ENCODE measurements at places on chromosomes 4 and X. TPM values are rescaled to one million over a fixed set of nuclear protein-coding genes. Genes with fewer than 3 reads are reported as not detected.

DNA sequence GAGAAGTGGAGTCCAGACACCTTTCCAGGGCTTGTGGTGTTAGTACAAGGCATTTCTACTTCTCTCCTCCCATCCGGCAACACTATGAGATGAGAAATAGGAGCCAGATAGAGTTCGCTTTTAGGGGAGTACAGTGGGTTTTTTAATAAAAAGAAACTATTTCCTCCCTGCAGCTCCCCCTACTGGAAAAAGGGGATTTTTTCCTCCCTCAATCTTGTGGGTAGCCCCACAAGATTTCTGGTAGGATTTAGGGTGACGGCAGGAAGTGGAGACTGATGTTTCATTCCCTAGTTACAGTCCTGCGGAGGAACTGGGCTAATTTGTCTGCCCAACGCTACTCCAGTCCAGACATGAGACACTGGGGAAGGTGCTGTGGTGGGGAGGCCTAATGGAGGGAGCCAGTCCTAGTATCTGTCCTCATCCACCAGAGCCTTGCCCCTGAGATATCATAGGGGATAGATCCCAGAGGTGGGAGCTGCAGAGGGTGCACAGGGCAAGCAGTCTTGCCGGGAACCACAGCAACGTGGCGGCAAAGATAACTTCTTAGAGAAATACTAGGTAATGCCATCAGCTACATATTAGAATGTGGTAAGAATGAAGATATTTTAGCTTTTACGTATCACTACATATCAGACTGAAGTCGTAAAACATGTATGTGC lies 45.5 kb upstream of the PRKG2 start:
- no peak for DNase-seq

DNA sequence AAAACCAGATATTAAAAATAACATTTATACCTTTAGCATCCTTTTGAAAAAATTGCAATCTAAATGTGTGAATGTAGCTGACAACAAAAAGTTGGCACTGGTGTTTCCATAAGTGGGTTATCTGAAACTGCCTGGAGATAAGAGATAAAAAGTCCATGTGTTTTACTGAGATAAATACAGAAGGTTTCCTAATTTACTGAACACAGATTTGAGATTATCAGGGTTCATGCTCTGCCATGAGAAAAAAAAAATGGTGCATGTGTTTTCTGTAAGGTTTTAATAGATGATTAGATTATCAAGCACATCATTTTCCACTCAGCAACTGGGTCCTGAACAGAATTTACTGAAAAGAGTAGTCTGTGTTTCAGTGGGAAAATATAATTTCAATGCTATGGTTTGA lies 326.2 kb upstream of the SLIT2 start:
- no peak for DNase-seq

GRCh38 chr4:81688085-81688484 lies 216.4 kb upstream of the RASGEF1B start:
- DNase-seq, result no peak

Gene LAMTOR3
- total RNA-seq, result 38.9 TPM

Gene PNCK
- total RNA-seq, result 14.5 TPM

GRCh38 chrX:132957211-132958090 lies 978 bp downstream of the HS6ST2 start:
- no peak for DNase-seq

GRCh38 chrX:15292861-15293260 lies 22.6 kb downstream of the ASB11 start:
- DNase-seq, result no peak

Measured in left ventricle myocardium superior (tissue), 1 donor.